ENCODE measurements at places on chromosomes 5 and 9.

- DNase-seq, result no peak
Measured at GRCh38 chr5:55290991-55291390, 16.5 kb downstream of the DHX29 start.

- no peak for DNase-seq
Measured at GRCh38 chr5:79809743-79810142, 120.1 kb downstream of the CMYA5 start.

GRCh38 chr9:100096378-100096916 lies 2.4 kb downstream of the ERP44 start:
- DNase-seq, result no peak

DNA sequence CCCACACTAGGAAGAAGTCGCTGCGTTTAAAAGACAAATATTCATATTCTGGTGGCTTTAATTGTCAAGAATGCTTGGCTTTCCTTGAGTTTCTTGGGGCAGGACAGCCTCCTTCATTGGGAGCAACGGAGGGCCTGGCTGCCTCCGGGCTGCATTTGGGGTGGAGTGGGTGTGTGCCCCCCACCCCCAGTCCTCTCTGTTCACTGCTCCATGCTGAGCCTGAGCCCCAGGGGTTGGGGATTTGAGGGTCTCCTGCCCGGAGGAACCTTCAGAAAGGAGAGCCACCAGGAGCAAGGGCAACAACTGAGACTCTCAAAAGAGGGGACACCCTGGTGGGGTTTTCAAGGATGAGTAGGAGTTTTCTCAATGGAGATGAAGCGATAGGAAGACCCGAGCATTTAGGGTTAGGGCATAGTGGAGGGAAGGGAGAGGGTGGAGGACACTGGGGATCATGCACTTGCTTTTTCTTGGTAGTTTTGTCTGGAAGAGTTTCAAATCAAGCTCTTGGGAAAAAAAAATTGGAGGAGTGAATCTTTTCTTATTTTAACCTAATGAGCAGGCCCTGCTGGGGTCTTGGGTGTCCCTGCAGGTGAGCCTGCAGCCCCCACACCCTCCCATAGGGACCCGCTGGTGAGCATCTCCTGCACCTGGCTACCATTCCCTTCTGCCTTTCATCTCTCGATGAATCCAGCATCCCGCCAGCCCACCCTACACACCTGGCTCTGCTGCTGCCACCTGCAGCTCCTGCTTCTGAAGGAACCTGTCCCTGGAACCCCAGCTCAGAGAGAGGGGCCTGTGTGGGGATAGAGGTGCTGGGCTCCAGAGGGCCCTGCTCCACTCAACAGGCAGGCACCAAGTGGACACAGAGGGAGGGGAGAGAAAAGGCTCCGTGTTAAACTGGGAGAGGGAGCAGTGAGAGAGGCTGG lies 4.1 kb downstream of the SLC6A19 start:
- no peak for DNase-seq

DNA sequence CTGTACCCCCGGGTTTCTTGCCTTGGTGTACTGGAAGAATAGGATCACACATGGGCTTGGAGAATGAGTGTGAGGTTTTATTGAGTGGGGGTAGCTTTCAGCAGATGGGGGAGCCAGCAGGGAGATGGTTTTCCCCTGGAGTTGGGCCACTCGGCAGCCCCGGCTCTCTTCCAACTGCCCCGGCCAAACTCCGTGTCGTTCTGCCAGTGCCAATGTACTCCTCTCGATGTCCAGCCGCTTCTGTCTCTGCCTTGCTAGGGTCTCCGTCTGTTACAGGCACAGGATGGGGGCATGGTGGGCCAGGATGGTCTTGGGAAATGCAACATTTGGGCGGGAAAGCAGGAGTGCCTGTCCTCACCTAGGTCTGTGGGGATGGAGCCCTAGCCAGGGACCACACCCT lies 7.6 kb upstream of the PLPP6 start:
- no peak for DNase-seq

DNA sequence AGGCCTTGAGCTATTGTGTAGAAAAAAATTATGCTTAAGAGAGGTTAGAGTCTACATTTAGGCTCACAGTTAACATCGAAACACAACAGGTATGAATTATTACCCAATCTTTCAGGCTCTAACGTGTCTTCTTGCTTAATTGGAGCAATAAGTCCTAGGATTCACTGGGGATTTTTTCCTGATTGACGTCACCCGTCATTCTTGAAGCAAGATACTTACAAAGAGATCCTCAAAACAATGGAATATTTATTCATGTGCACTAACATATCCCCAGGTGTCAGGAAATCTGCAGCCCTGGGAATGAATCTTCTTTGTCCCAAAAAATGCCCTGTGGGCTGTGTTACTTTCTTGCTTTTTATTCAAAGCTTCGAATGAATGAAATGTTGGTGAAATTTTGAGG lies 413.5 kb downstream of the NFIB start:
- no peak for DNase-seq

- DNase-seq, result no peak
Measured at GRCh38 chr5:171306166-171306565, 2.9 kb upstream of the TLX3 start.

- DNase-seq, result no peak
Measured at GRCh38 chr9:90891308-90892040, 89.9 kb downstream of the SYK start.

- DNase-seq, result no peak
Measured at GRCh38 chr9:105672711-105673234, 10.5 kb downstream of the TAL2 start.

DNA sequence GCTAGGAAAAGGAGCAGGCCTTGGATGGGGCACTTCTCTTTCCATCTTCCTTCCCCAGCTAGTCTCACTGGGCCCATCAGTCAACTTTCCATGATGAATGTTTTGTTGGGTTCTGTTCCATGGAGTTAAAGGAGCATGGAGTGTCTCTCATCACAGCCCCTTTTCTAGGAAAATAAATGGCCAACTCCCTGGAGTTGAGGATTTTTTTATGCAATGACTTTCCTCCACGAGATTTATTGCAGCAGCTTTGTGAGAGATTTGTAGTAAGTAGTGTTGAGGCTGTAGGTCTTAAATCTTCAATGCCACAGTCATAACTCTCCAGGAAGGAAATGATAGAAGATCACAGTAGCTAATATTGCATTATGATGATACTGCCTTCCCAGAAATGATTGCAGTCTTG lies 45.6 kb upstream of the SLC44A1 start:
- no peak for DNase-seq

- DNase-seq, result no peak
Measured at GRCh38 chr5:72495410-72495809, 11.8 kb downstream of the ZNF366 start.

DNA sequence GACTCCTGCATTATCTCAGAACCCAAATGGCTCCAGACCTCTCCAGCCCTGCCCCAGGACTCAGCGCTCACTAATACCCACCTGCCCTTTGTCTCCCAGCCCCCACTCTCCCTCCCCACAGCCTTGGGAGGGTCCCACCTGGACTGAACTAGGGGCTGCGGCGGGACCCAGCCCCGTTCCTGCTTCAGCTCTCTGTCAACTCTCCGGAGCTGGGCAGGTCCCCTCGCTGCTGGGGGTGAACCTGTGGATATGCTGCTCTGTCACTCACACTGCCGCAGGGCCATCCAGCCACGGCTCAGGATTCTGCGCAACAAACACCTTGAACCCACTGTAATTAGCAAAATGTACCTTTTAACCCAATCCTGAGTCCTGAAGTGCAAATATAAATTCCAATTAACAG lies 36.8 kb downstream of the NDUFS6 start:
- no peak for DNase-seq

GRCh38 chr5:96893342-96893741 lies 17.0 kb downstream of the ERAP2 start:
- DNase-seq, result no peak

- DNase-seq, result no peak
Measured at GRCh38 chr9:21687351-21687750, 115.1 kb upstream of the MTAP start.

GRCh38 chr9:79694676-79695400 lies 123.1 kb downstream of the TLE4 start:
- no peak for DNase-seq

DNA sequence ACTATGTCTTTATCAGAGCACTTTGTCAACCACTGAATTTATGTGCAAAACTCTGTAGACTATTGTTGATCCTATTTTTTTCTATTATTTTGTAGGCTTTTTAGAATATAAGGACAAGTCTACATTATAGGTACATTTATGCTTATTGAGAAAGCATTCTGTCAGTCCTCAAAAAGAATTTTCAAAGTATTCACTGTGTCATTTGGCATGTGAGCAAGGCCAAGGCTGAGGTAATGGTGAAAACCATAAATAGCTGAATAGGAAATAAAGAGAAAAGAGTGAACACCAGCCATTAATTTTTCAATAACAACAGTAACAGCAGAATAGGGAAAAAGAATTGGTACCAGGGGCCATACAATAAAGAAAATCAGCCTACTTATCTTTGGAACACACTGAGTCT lies 21.0 kb downstream of the SKIC3 start:
- DNase-seq, result no peak

GRCh38 chr5:103951776-103952175 lies 389.2 kb upstream of the NUDT12 start:
- DNase-seq, result no peak

DNA sequence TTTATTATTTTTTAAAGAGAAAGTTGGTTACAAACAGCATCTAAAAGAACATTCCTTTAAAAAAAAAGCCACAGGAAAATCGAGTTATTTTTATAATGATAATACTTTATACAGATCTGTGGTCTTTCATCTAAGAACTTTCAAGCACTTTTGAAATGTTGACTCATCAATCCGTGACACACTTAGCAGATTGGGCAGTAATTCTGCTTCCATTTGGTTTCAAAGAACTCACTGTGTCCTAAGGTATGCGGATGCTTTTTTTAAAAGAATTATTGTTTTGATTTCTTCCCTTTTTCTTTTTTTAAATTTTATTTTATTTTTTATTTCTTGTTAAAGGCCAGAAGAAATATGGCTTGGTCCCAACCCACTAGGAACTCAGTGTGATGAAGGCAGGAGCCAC lies 147.8 kb downstream of the AOPEP start:
- DNase-seq, result no peak

DNA sequence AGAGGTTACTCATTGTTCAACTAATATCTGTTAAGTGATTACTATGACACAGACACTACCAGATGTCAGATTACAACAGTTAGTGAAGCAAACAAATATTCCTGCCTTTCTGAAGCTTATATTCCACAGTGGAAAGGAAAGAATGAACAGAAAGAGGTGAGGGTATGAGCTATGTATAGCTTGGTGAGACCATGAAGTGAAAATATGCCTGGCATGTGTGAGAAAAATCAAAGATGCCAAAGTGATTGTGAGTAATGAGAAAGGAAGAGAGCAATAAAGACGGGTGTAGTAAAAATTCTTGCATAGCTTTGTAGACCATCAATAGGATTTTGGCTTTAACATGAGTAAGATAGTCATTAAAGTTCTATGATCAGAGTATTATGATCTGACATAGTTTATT lies 734.5 kb upstream of the NUDT12 start:
- DNase-seq, result no peak

GRCh38 chr9:111078391-111079038 lies 40.2 kb upstream of the LPAR1 start:
- DNase-seq, result no peak

GRCh38 chr9:126822873-126823272 lies 18.0 kb downstream of the ZBTB43 start:
- DNase-seq, result no peak

DNA sequence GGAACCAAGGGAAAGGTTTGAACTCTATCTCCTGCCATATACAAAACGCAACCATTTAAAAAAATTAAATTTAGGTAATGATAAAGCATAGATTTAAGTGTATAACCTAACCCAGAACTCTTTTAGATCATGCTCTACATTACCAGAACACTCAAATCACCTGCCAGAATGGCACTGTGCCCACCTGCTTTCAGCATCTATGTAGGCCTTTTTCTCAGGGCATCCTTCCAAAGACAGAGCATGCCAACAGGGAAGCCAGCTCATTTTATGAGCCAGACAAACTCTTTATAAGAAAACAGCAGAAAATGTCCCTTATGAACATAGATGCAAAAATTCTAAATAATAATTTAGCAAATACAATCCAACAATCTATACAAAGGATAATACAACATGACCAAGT lies 47.9 kb upstream of the SMAD5 start:
- DNase-seq, result no peak

GRCh38 chr5:150122158-150122510 lies 33.5 kb downstream of the PDGFRB start:
- DNase-seq, result peak; percentile 56

DNA sequence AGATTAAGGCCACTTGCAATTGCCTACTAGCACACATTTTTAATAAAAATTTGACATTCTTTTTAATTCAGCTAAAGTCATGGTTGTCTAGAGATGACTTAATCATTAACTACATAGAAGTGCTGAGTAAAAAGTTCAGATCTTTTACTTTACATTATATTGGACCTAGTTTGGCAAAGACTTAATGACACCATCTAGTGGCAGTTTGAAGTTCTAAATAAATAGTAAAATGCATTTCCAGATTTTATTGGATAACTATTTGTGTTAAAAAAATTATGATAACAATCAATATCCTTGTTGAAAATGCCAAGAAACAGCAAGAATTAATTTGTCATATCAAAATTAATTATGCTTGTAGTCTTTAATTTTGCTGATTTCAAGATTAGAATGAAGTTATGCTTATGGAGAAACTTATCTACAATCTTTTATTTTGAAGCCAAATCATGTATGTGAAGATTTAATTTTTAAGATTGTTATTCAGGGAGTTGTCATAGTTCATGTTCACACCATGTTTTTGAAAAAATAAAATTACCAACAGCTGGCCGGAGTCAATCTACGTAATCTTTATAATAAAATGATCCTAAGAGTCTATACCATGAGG lies 69.6 kb upstream of the PJA2 start:
- DNase-seq, result peak; percentile 13

- no peak for DNase-seq
Measured at GRCh38 chr5:52202256-52202655, 585.5 kb upstream of the ITGA1 start.

GRCh38 chr9:36486329-36486932 lies 86.3 kb upstream of the MELK start:
- no peak for DNase-seq

All from CD4-positive, CD25-positive, alpha-beta regulatory T cell (primary cell).